Esophagus muscularis mucosa (tissue), 4 donors: ENCODE measurements at places on chromosomes 4 and X. TPM values are rescaled to one million over a fixed set of nuclear protein-coding genes. Genes with fewer than 3 reads are reported as not detected.
A peak's percentile ranks its signal among the peaks of the same experiment; 100 is the strongest.

- H3K27me3 ChIP-seq = no peaks in the 10 kb centered on the region
- H3K4me1 ChIP-seq = peaks cover 3% of the 10 kb centered on the region
- no peak overlapping the region for H3K4me3 ChIP-seq
- DNase-seq = no peak
- H3K36me3 ChIP-seq = peaks cover 56% of the 10 kb centered on the region
Measured at GRCh38 chrX:136219893-136220292, 31.3 kb downstream of the MAP7D3 start.

DNA sequence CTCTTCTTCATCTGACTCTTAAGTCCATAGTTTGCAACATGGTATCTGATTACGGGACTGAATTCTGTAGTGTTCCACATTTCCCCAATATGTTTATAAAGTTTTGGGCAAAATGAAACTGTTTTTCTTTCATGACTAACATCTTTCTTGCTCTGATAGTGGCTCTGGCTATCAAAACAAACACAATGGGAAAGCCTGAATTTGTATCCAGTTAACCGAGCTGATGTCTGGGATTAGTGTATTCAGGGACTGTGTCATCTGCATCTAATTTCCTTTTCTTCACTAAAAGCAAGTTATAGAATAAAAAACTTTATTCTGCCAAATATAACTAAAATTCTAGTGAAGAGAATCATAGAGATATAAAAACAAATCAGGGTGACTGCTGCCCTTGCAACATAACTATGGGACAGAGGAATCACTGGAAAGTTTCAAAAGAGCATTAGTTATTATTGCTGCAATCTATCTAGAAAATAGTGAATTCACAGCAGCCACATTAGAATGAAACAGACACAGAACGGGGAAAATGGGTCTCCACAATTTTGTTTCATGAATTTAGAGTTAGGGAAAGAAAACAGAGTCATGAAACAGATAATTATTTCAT is 61.3 kb downstream of the ANTXR2 start:
- H3K4me3 ChIP-seq = no peak overlapping the region
- peaks cover 28% of the 10 kb centered on the region for H3K36me3 ChIP-seq
- H3K4me1 ChIP-seq = peaks cover 42% of the 10 kb centered on the region
- no peak for DNase-seq

DNA sequence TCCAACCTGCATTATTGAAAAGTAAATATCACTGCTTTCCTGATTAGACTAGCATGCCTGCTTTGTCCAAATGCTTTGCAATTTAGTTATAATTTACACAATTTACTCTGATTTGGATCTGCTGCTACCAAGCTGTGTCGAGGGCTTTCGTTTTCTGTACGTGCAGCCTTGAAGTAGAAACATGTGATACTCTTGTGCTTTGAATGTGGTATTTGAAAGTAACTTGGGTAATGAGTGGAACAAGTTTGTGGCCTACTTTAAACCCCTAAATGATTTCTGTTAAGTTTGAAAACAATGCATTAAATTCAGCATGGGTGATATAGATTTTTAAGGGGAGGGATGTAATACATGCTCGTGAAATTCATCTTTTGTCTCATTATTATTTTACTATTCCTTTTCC is 240.7 kb downstream of the IQCM start:
- no peaks in the 10 kb centered on the region for H3K4me1 ChIP-seq
- DNase-seq = no peak
- H3K36me3 ChIP-seq = no peaks in the 10 kb centered on the region
- no peak overlapping the region for H3K27ac ChIP-seq
- H3K4me3 ChIP-seq = no peak overlapping the region
- no peaks in the 10 kb centered on the region for H3K27me3 ChIP-seq

DNA sequence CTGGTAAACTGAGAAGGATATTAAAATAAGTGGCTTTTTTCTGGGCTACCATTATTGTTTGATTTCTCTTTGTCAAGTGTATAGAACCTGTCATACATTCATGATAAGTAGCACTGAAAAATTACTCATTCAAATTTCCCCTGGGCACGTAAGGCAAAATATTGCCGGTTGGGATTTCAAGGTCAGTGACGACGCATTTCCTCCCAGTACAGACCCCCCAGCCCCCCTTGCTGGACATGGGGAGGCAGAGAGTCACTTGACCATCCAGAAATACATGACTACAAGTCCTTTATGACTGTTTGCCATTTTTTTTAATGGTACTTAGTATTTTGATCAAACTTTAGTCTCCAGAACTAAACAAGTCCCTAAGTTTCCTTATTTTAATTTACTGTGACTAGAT is 6.8 kb upstream of the MND1 start:
- H3K4me1 ChIP-seq = no peaks in the 10 kb centered on the region
- H3K27ac ChIP-seq = no peak overlapping the region
- DNase-seq = no peak
- no peak overlapping the region for H3K4me3 ChIP-seq

- peaks cover 14% of the 10 kb centered on the region for H3K36me3 ChIP-seq
- H3K4me1 ChIP-seq = no peaks in the 10 kb centered on the region
- H3K27me3 ChIP-seq = no peaks in the 10 kb centered on the region
- no peak overlapping the region for H3K4me3 ChIP-seq
Measured at GRCh38 chrX:153582896-153583295, 16.0 kb downstream of the CCNQ start.

DNA sequence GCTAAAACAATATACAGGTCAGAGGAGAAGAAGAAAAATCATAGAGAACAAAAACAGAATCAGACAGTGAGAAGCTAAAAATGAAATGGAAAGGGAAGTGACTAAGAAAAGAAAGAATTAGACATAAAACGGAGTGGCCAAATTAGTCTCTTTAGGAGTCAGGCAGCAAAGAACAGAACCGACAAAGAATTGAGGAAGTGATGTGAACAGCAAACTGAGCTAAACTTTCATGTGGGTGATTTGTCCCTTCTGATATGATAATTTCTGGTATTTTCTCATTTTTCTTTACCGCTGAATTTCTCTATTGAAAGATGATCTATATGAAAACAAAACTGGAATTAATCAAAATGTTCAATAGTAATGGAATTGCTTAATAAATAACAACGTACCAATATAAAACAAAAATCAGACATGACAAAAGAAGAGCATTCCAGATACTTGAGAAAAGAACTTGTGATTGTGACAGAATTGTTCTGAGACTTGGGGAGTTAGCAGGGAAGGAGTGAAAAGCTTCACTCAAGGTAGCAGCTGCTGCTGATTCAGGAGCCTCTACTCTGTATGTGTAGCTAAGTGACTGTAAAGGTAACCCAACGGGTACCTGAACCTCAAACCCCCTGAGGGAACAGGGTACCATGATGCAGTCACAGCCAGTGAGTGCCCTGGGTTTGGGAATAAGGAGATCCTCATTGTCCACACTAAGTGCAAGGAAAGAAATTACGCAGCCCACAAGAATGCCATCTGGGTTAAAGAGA is 8.8 kb downstream of the TAPT1 start:
- peaks cover 11% of the 10 kb centered on the region for H3K36me3 ChIP-seq
- H3K27ac ChIP-seq = no peak overlapping the region
- no peaks in the 10 kb centered on the region for H3K27me3 ChIP-seq
- no peak for DNase-seq
- peaks cover 33% of the 10 kb centered on the region for H3K4me1 ChIP-seq

DNA sequence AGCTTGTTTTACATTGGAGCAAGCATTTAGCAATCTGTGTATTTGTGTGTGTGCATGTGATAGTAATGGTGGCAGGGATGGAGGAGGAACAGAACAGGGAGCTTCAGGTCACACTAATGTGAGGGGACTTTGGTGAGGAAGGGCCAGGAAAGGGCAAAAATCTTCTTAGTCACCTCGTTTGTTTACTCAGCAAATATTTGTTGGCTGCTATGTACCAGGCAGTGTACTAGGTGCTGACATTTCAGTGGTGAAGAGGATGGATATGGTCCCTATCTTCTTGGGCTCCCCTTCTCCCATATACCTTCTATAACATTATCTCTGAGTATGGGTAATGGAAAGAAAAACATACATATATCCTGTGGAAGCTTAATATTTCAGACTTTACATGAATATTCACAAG is 48.5 kb upstream of the HDAC8 start:
- H3K36me3 ChIP-seq = peaks cover 1% of the 10 kb centered on the region
- no peak overlapping the region for H3K4me3 ChIP-seq
- no peak for DNase-seq
- no peak overlapping the region for H3K27ac ChIP-seq
- H3K4me1 ChIP-seq = no peaks in the 10 kb centered on the region
- no peaks in the 10 kb centered on the region for H3K27me3 ChIP-seq

- H3K36me3 ChIP-seq = no peaks in the 10 kb centered on the region
- H3K27me3 ChIP-seq = no peaks in the 10 kb centered on the region
- no peak for DNase-seq
- no peak overlapping the region for H3K27ac ChIP-seq
- H3K4me3 ChIP-seq = no peak overlapping the region
- H3K4me1 ChIP-seq = no peaks in the 10 kb centered on the region
Measured at GRCh38 chr4:17995165-17995564, 26.4 kb downstream of the LCORL start.

DNA sequence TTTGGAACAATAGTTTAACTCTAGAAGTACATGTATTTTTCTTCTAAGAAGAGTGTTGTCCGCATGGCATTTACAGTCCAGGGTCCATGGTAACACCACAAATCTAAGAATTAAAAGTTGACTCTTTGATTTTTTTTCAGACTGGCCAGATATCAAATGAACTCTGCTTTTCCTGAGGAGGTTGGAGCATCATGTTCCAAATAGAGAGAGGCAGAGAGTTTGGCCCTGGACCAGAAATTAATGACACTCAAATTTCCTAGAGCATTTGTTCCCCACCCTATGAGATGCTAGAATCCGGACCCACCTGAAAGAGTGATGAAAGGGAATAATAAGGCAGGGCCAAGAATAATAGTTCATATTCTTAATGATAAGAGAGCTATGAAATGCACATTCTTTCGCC is 47.0 kb upstream of the NAP1L5 start:
- H3K4me3 ChIP-seq = no peak overlapping the region
- H3K27me3 ChIP-seq = no peaks in the 10 kb centered on the region
- peaks cover 35% of the 10 kb centered on the region for H3K4me1 ChIP-seq
- H3K27ac ChIP-seq = peak overlapping the region; percentile 64
- DNase-seq = no peak

- H3K36me3 ChIP-seq = no peaks in the 10 kb centered on the region
- no peak for DNase-seq
- H3K27me3 ChIP-seq = no peaks in the 10 kb centered on the region
Measured at GRCh38 chr4:146265950-146266490, 51.7 kb downstream of the REELD1 start.

DNA sequence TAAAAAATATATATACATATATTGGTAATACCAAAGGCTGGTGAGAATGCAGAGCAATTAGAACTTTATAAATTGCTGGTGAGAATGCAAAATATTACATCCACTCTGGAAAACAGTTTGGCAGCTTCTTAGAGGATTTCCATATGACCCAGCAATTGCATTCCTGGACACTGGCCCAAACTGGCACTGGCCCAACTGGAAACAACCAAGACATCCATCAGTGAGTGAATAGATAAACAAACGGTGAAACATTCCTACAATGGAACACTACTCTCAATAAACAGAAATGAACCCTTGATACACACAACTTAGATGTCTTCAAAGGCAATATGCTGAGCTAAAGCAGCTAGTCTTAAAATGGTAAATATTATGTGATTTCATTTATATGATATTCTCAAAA is 524.2 kb downstream of the IQCM start:
- no peak overlapping the region for H3K27ac ChIP-seq
- DNase-seq = no peak
- no peaks in the 10 kb centered on the region for H3K4me1 ChIP-seq
- no peaks in the 10 kb centered on the region for H3K27me3 ChIP-seq

DNA sequence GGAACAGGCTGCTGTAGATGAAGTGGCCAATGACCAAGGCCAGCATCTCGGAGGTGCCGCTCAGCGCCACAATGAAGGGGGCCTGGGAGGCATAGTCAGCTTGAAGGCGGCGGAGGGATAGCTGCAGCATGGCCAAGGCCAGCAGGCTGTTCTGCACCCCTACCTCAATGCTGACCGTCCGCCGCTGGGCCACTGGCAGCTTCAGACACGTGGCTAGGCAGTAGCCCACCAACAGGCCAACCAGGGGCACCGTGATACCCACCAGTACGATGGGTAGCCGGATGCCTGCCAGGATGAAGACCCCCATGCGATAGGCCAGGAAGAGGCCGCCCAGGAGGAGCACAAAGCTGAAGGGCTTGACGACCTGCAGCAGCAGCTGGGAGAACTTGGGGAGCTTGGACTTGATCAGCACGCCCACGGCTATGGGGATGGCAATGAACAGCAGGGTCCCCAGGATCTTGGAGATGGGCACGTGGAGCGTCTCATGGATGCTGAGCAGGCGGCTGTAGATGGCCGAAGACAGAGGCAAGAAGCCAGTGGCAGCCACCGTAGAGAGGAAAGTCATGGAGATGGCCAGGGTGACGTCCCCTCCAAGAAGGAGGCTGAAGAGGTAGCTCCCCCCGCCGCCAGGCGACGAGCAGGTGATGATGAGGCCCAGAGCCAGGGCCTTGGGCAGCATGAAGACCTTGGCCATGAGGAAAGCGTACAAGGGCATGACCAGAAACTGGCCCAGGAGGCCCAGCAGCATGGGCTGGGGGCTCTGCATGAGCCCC is 1.3 kb upstream of the UBL4A start:
- peaks cover 23% of the 10 kb centered on the region for H3K4me1 ChIP-seq
- H3K27ac ChIP-seq = peak overlapping the region; percentile 89
- peaks cover 29% of the 10 kb centered on the region for H3K36me3 ChIP-seq
- DNase-seq = no peak

DNA sequence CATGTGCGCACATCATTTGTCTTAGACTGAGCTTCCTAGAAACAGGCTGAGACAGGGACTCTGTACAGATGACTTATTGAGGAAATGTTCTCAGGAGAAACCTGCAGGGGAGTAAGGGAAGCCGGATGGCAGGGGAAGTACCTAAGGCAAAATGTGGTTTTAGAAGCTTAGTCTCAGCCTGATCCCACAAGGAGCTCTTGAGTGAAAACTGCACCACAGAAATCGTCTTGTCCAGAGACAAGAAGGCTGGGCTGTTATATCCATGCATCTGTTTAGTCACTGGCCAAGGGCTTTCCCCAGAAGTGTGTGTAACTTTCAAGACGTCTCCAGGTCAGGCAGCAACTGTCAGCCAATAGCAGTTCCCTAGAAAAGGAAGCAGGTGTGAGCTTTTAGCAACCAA is 86.0 kb downstream of the FUNDC1 start:
- no peak overlapping the region for H3K4me3 ChIP-seq
- no peaks in the 10 kb centered on the region for H3K27me3 ChIP-seq
- H3K36me3 ChIP-seq = no peaks in the 10 kb centered on the region
- H3K4me1 ChIP-seq = no peaks in the 10 kb centered on the region
- DNase-seq = no peak

DNA sequence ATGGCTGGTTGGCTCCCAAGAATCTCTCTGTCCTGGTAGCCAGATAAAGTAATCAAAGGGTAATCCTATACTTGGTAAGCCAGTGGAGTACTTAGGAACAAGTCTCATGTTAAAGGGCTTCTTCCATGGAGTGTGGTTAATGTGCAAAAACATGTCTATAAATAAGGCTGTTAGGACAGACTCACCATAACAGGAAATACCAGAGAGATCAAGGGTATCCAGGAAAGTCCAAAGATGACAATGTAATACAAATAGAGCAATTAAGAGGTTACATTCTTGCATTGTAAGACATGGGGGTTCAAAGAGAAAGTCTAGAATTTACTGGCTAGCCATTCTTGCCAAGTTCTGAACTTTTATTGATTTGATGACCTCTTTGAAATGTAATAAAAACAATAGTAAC is 61.9 kb upstream of the ZCCHC13 start:
- H3K36me3 ChIP-seq = no peaks in the 10 kb centered on the region
- peaks cover 17% of the 10 kb centered on the region for H3K4me1 ChIP-seq
- H3K27me3 ChIP-seq = no peaks in the 10 kb centered on the region
- DNase-seq = no peak

GRCh38 chr4:118898684-118899138 is 10.1 kb downstream of the SYNPO2 start:
- no peaks in the 10 kb centered on the region for H3K36me3 ChIP-seq
- DNase-seq = peak; percentile 93

The SPP1 gene
- 18.9 TPM for total RNA-seq

The FAM9B gene
- not detected for total RNA-seq

The GSX2 gene
- not detected for total RNA-seq

The IL9R gene
- total RNA-seq = not detected

The RNF175 gene
- total RNA-seq = not detected

The SSX1 gene
- not detected for total RNA-seq

The QDPR gene
- 9.6 TPM for total RNA-seq
